ENCODE measurements at places on chromosomes 4 and X.

GRCh38 chrX:148947399-148947975, 447.1 kb downstream of the AFF2 start:
- no peak for DNase-seq

DNA sequence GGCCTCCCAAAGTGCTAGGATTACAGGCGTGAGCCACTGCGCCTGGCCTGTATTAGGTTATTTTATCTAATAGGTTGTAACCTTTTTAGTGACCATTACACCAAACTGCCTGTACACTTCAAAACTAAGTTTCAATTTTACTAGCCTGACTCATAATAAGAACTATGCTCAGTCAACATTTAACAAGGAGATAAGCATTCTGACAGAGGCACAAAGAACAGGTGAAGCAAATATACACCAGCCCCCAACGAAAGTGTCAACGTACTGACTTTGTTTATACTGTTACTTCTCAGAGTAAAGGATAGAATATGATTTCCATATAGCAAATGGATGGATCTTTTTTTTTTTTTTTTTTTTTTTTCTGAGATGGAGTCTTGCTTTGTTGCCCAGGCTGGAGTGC, 62.8 kb downstream of the SHISA3 start:
- DNase-seq = no peak

- DNase-seq = no peak
Observed at GRCh38 chr4:74527049-74527448, 82.1 kb downstream of the AREG start.

- no peak for DNase-seq
Observed at GRCh38 chr4:109750652-109751244, 20.9 kb upstream of the PLA2G12A start.

- no peak for DNase-seq
Observed at GRCh38 chr4:86895692-86896488, 3.7 kb upstream of the C4orf36 start.

- DNase-seq = no peak
Observed at GRCh38 chr4:37422102-37422501, 177.6 kb downstream of the NWD2 start.

DNA sequence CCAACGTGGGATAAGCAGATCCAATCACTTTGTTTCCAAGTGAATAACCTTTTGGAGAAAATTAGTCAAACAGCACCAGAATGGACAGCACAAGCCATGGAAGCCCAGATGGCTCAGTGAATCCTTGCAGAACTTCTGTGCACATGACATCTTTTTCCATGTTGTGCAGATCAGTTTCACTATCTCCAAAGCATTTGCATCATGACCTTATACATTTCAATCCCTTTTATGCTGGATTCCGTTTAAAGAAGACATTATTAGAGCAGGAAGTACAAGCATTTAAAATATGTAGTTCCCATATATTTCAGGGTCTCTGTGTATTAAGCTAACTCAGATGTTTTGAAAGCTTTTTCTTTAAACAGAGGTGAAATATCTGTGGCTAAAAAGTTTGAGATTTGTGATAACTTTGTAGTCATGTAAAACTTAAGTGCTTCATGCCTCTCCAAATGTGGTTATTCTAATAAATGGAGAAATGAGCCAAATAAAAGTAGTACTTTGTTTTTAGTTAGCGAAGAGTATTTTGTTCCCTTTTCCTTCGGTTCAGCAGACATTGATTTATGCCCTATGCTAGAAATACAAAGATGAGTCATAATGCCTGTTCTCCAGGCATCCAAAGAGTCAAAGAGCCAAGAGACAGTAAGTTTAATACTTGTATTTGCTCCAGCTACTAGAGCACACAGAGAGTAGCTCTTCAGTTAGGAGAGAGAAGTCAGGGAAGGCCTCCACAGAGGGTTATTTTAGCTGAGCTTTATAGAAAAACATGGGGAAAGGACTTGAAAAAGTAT, 39.0 kb downstream of the PLAC8 start:
- no peak for DNase-seq

DNA sequence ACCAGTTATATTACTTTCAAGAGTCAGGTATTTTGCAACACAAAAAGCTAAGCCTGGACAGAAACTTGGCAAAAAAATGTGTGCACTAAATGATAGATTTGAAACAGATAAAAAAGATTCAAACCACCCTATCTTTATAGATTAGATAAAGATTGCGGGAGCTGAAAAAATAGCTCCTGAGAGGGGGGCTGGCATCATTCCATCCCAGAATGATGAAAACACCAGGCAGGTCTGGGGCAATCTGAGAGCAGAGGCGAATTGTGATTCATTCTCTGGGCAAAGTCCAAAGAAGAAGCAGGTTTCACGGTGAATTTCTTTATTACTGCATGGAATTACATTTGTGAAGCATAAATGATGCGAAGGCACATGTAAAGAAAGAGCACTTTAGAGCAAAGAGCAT, 168.5 kb upstream of the DMD start:
- DNase-seq = no peak

GRCh38 chr4:71253545-71253944, 85.3 kb upstream of the SLC4A4 start:
- no peak for DNase-seq

- DNase-seq = no peak
Observed at GRCh38 chr4:145108128-145108527, 10.0 kb downstream of the ABCE1 start.

DNA sequence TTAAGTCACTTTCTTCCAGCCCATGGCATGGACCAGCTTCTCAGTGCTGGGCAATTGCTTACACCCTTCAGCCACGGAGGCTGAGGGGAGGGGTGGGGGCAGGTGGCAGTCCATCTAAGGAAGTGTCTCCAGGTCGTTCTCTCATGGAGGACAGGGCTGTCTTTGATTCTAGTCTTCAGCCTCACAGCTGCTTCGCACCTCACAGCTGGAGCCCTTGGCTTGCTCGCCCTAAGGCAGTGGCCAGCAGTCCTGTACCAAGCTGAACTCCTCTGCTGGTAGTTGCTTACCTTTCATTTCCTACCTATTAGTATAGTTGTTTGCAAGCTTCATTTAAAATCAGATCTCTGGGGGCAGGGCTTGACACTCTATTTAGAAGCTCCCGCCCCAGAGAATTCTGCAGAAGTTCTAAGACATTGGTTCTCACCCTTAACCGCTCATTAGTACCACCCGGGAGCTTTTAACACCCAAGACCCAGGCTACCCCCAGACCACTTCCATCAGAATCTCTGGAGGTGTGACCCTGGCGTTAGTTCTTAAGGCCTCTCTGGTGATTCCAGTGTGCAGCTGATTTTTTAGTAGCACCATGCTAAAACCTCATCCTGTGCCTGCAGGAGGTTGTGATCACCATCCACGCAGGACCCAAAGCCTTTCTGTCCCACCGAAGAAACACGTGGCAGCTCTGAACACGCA, 386.8 kb downstream of the UNC5C start:
- DNase-seq = no peak

DNA sequence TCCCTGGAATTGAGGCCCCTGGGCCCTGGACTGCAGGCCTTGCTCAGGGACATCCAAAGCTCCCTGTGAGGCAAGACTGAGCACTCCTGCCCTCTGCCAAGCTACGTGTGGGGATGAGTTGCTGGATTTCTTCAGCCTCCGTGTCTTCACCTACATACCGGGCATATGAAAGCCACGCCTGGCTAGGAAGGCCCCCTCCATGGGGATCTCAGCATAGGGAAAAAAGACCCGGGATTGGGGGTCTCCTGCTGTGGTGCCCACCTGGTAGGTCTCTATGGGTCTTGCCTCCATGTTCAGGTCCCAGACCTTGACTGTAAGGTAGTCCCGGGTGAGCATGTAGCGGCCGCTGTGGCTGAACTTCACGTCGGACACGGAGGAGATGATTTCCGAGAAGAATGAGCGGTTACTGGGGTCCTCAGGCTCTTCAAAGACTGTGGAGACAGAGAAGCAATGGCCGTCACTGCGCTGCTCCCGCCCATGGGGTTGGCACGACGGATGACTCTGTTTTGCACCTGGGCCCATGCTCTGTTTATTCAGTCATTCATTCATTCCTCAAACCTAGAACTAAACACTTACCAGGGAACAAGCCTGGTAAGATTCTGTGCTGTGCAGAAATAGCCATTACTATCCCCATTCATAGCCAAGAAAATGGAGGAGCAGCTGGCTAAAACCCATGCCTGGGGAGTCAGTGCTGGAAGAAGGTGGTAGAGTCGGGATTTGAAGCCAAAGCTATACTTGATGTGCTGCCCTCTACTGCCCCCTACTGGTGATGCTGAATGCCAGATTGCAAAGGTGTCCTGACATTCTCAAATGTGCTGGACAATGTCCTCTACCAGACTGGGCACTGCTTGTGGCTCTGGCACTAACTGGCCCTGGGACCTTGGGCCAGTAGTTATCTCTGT, 63.9 kb downstream of the WFS1 start:
- DNase-seq = no peak

- DNase-seq = no peak
Observed at GRCh38 chr4:27759611-27760575, 899.3 kb downstream of the STIM2 start.

DNA sequence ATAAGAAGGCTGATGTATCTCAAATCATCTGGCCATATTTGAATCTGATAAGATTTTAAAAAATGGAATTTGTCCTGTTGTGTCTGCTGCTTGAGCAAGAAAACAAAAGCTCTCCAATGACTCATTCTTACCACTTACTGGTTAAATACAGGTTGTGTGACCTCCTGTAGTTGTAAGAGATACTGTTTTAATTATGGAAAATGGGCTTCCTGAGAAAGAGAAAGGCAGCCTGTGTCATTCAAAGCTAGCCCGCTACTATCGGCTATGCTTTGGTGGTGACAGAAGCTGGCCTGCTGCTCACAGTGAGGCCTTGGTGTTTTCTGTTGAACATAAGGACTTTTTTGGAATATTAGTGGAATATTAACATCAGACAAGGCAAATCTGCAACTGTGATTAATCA, 1722.1 kb upstream of the PCDH10 start:
- DNase-seq = no peak

DNA sequence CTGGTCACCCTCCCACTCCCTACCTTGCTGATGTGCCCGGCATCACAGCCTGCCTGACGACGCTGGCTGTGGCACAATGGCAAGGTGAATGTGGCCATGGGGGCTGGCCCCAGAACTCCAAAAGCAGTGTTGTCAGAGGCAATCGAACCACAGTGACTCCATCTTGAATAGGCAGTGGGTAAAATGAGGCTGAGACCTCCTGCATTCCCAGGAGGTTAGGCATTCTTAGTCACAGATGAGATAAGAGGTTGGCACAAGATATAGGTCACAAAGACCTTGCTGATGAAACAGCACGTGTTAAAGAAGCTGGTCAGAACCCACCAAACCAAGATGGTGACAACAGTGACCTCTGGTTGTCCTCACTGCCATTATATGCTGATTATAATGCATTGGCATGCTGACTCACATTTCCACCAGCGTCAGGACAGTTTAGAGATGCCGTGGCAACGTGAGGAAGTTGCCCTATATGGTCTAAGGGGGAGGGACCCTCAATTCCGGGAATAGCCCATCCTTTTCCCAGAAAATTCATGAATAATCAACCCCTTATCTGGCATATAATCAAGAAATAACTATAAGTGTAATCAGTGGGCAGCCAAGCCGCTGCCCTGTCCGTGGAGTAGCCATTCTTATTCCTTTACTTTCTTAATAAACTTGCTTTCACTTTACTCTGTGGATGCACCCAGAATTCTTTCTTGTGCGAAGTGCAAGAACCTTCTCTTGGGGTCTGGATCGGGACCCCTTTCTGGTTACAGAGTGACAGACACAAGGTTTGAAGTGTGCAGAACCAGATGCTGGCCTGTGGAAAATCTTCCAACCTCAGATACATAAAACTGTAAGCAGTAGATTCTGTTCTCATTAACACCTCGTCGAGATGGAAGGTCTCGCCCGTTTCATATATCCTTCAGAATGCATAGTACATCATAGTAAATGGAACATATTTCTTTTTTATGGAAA, 26.8 kb upstream of the CLDN24 start:
- no peak for DNase-seq

DNA sequence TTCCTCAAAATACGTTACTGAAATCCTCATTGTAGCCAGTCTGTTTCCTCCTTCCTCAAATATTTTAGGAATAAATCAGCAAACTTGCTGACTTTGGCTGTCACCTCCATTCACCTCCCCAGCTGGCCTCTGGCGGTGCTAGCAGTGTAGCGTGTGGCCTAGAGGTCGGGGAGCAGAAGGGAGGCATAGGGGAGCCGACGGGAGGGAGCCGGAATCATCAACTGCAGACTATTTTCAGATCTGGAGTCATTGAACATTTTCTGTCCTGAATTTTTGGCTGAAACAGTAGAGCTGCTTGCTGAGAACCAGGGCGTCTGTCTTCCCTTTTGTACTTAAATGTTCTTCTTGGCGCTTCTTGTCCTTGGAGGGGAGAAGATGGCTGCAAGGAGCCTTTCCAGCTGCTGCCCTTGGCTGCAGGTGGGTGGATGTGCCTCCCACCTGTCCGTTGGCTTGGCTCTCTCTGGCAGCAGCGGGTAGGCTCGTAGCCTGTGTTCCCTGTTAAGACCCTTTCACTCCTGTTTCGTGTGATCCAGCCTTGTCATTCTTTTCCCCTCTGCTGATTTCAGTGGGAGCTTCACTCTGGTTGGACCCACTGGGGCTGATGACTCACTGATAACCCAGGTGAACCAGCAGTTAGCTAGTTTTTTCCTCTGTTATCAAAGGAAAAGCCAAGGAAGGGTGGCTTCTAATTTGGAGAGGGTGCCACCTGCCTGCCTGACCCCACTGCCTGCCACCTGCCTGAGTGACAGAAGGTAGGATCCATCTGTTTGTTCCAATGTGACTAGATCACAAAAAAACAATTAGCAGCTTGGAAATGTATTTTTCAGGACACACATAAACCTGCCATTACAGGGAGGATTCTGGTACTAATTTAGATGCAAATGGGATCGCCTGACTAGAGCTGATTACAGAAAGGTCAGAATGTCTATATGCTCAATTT, 135.9 kb downstream of the GATB start:
- DNase-seq = no peak

DNA sequence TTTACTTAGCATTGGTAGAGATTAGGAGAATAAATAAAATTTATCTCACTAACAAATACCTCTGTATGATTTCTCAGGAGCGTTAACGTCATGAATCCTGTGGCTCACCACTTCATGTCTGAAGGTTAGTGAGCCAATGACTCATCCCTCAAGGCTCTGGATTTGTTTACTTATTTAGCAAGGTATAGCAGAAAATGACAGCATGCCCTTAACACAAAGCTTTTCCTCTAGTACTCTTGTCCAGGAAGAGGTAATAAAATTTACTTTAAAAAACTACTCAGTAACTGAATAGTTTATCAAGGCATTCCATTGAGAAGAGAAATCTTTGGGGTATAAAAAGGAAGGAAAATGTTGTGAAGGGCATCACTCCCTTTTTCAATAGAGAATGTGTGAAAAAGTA, 823.8 kb downstream of the CCSER1 start:
- DNase-seq = no peak
